A549 (cell line): ENCODE measurements at places on chromosomes 5 and 9. TPM values are rescaled to one million over a fixed set of nuclear protein-coding genes. Genes with fewer than 3 reads are reported as not detected.
A peak's percentile ranks its signal among the peaks of the same experiment; 100 is the strongest.

DNA sequence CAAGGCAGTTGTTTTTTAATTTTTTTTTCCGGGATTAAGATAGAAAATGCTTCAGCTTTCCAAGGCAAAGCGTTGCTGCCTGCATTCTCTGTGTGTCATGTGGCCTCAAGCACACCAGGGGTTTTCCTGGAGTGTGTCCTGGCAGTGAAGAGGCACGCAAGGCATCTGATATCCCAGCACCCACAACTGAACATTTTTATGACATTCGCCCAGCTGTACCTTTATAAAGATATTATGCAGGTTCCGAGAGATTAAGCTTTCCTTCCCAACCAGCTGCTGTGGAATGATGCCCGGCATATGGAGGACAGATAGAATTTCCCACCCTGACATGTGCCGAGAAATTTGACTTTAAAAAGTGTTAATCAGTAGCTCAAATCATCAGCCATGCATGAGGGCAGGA, 205.6 kb downstream of the GADD45G start:
- DNase-seq = no peak

GRCh38 chr5:156147261-156147943, 179.6 kb upstream of the SGCD start:
- peak; percentile 91 for DNase-seq

- no peak for DNase-seq
Observed at GRCh38 chr5:72628771-72629371, 121.7 kb upstream of the ZNF366 start.

DNA sequence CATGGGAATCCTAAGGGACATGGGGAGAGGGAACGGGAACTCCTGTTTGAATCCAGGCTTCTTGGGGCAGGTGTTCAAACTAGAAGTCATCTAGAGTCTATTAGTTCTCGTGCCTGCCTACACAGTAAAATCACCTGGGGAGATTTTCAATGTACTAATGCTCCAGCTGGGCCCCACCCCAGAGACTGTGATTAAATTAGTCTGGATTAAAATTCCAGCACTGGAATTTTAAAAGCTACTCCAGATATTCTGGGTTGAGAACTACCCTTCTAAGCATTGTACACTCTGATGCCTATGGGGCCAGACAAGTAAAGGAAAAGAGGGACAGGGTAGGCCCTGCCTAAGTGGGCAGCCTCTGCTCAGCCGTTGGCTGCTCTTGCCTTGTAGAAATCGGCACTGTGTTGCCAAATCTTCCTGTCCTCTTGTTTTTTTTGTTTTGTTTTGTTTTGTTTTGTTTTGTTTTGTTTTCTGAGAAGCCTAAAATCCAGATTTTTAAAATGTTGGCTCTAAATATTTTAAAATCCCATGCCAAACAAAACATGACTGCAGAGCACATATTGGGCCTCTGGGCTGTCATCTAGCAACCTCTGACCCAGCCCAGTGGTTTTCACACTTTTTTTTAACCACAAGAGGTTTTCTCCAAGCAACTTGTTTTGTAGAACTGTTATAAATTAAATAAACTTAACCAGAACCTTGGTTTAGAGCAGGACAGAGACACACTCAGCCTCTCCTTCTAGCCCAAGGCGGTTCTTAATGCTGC, 29.0 kb downstream of the ADRB2 start:
- DNase-seq = no peak

NDOR1 gene
- 17.9 to 19.5 TPM (median 17.9 TPM) in 3 replicates for polyA plus RNA-seq

SPACA9 gene
- 3.6 to 4.7 TPM (median 3.7 TPM) in 3 replicates for polyA plus RNA-seq

MAMDC4 gene
- 7.3 to 9.1 TPM (median 7.6 TPM) in 3 replicates for polyA plus RNA-seq

- DNase-seq = peak; percentile 60
Observed at GRCh38 chr9:96856363-96857286, 2.3 kb upstream of the ZNF782 start.

TBC1D2 gene
- polyA plus RNA-seq = 6.5 to 7.5 TPM (median 7.3 TPM) in 3 replicates

- DNase-seq = no peak
Observed at GRCh38 chr9:136943291-136944211, 987 bp downstream of the FBXW5 start.

DNA sequence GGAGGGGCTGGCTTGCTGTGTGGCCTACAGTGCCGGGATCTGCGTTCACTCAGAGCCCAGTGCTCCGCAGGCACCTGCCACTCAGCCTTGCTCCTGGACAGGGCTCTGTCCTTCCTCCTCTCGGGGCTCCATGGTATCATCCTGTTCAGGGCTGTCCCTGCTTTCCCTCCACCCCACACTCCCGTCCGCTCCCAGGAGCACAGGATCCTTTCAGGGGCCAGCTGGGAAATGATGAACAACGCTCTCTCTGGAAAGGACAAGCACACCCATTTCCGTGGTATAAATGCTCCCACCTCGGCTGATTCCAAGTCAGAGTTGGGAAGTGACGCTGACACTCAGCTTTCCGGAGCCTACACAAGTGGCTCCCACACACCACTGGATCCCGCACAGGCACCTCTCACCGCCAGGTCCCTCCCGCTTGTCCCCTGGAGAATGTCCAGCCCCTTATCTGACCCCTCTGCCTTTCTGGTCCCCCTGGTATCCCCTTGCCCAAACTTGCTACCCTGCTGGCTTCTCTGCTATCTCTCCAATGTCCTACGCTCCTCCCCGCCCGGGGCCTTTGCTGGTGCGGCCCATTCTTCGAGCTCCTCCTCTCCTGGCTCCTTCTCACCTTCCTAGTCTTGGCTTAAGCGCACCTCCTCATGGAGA, 21.3 kb downstream of the HMCN2 start:
- DNase-seq = no peak

ACTBL2 gene
- 0.06 to 0.11 TPM (median 0.09 TPM) in 3 replicates for polyA plus RNA-seq

DNA sequence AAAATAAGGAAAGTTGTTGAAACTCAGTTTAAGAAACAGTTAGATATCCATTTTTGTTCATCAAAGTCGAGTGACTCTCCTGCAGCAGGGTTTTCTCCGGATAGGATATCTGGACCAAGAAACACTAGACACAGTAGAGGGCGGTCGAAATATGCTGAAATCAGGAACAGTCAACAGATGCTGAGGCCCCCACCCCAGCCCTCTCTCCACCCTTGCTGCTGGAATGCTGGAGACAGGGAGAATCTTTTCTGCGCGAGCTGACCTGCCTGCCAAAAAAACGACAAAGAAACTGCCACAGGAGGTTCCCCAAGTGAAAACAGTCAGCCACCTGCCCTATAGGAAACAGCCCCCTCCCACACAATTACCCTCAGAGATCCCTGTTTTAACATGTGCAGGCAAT, 4.3 kb upstream of the IL13 start:
- no peak for DNase-seq

GRCh38 chr5:176935017-176935416, 35.9 kb upstream of the HK3 start:
- DNase-seq = no peak

SLC6A19 gene
- polyA plus RNA-seq = 0.01 to 0.03 TPM in 2 of 3 replicates, not detected in the other

DNA sequence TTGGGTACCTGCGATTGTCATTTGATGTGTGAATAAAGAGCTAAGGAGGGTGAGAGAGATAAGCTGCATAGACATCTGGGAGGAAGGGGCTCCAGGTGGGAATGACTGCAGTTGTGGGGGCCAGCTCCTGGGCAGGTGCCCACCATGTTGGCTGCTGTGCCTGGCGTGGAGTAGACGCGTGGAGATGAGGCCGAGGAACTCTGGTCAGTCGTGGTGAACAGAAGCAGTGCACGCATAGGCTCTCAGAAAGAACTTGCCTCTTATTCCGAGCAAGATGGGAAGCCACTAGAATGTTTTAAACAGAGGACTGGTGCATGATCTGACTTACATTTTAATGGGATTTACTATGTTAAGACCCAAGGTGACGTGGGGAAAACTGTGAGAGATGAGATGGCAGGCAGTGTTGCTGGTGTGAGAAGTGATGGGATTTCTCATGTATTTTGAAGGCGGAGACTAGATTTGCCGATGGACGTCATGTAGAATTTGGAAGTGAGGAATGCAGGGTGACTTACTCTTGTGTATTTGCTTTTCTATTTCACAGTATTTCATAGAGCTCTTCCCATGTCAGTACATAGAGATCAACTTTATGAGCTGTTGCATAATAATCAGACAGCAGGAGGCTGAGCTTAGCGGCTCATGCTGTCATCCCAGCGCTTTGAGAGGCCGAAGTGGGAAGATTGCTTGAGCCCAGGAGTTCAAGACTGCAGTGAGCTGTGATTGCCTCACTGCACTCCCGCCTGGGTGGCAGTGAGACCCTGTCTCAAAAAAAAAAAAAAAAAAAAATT, 71.1 kb downstream of the EHMT1 start:
- peak; percentile 36 for DNase-seq

DNA sequence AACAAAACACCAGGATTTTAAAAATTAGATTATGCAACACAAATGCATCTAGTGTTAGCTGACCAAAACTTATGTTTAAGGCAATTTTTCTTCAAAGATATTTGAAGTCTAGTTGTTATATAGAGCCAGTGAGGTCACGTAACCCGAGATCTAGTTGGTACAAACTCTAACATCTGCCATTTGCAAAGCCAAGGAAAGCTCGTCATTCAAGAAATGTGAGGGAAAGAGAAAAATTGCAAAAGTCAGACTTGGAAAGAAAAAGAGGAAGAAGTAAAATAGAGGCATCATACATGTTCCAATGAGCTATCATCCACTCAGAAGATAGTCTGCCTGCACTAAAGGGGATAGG, 293.4 kb upstream of the PUM3 start:
- DNase-seq = no peak

GRCh38 chr5:179771311-179771895, 22.4 kb upstream of the LTC4S start:
- no peak for DNase-seq

DNA sequence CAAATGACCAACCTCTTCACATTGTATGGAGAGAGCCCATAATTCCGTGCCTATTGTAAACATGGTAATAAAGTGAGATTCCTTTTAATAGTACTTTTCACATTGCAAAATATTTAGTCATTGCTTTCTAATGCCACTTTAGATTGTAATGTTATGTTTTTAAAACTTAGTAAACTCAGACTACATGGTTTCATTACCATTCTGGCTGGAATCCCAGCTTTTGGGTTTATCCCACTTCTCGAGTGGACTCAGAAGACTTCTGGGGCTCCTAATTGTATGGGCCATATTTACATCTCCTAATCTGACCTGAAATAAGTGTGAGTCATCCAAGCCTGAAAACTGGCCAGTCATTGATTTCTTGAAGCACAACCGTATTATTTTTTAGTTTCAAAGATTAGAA, 217.6 kb downstream of the CAAP1 start:
- no peak for DNase-seq

- no peak for DNase-seq
Observed at GRCh38 chr9:134323741-134324358, 2.4 kb upstream of the RXRA start.

DNA sequence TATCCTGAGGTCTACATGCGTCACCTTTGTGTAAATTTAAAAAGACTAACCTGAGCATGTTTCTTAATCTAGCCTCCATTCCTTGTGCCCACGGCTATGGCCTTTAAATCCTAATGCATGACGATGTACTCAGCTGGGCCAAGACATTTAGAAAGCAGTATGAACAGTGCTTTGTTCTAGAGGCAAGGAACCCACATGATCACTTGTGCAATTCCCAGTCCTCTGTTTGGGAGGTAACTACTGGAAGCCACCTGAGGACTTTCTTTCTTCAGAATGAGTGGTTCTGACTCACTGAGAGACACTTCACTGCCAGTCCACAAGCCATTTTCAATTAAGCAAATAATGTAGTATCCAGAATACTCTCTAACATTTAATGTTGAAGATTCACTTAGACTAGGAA, 181.3 kb downstream of the RAB3C start:
- DNase-seq = no peak

GRCh38 chr5:32541241-32541640, 44.1 kb upstream of the SUB1 start:
- DNase-seq = no peak

INSL4 gene
- polyA plus RNA-seq = 8.6 to 12.1 TPM (median 11.5 TPM) in 3 replicates

- DNase-seq = no peak
Observed at GRCh38 chr5:10320793-10321192, 13.1 kb upstream of the CMBL start.

FCN2 gene
- not detected in 3 replicates for polyA plus RNA-seq

DNA sequence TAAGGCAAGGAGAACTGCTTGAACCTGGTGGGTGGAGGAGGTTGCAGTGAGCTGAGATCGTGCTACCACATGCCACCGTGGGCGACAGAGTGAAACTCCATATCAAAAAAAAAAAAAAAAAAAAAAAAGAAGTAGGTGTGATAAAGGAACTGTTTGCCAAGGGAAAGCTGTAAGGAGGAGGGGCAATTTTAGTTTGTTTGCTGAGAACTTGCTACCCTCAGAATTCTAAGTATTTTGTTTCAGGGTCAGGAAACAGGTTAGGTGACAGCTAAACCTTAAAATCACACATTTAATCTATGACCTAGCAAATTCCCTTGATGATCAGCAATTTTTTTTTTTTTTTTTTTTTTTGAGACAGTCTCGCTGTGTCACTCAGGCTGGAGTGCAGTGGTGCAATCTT, 7.2 kb upstream of the ARRDC3 start:
- DNase-seq = no peak

- no peak for DNase-seq
Observed at GRCh38 chr5:88143693-88144218, 124.9 kb downstream of the TMEM161B start.

DAB2 gene
- polyA plus RNA-seq = 10.5 to 13.6 TPM (median 12.6 TPM) in 3 replicates

DNA sequence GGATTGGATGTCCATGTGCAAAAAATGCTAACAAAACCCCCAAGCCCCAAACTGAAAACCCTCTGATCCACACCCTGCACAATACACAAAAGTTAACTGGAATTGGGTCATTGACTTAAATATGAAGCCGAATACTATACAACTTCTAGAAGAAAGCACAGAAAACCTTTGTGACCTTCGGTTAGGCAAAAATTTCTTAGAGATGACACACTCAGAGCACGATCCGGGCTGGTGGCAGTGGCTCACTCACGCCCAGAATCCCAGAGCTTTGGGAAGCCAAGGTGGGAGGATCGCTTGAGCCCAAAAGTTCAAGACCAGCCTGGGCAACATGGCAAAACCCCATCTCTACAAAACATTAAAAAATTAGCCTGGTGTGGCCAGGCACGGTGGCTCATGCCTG, 1.8 kb upstream of the DIPK1B start:
- DNase-seq = no peak

- DNase-seq = no peak
Observed at GRCh38 chr5:157828105-157828943, 30.6 kb downstream of the CLINT1 start.

DNA sequence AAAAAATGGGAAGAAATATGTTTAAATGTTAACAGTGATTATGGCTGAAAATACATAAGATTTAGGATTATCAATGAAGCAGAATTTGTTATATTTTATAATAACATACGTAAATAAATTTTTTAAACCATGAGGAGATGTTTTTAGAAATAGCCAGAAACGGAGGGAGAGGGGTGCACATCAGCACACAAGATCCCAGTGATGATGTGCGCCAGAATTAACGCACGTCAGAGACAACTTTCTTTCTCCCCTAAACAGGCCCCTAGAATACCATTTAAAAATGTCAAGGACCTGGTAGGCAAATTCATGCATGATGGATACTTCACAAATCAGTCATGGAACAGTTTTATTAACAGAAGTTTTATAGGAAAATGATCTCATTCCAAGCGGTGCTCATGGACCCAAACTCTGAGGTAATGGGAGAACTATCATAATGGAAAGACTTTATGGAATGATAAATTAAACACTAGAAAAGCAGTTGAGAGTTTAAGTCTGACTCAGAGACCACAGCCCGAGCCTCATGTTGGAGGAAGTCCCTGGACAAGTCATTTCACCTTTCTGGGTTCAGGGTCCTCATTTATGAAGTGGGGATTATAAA, 258.9 kb upstream of the GAS1 start:
- DNase-seq = no peak

- DNase-seq = no peak
Observed at GRCh38 chr9:18778846-18779245, 254.2 kb downstream of the SAXO1 start.

GRCh38 chr5:138508958-138509357, 34.1 kb downstream of the ETF1 start:
- DNase-seq = no peak

IFNA21 gene
- not detected in 3 replicates for polyA plus RNA-seq

- DNase-seq = no peak
Observed at GRCh38 chr5:178057839-178058238, 55.5 kb upstream of the N4BP3 start.

TMEM215 gene
- polyA plus RNA-seq = 0.03 TPM in 2 of 3 replicates, not detected in the other
